ENCODE measurements at places on chromosomes 5 and 9. TPM values are rescaled to one million over a fixed set of nuclear protein-coding genes. Genes with fewer than 3 reads are reported as not detected.

The IL7R gene
- total RNA-seq: 2.1 TPM

The C5orf58 gene
- not detected for total RNA-seq

The MED22 gene
- total RNA-seq: 6.2 TPM

The IL17B gene
- not detected for total RNA-seq

The CCDC152 gene
- 0.55 TPM for total RNA-seq

The ABLIM3 gene
- 2.3 TPM for total RNA-seq

The BARX1 gene
- 1.1 TPM for total RNA-seq

GRCh38 chr5:172827841-172828240 is 6.2 kb upstream of the ERGIC1 start:
- DNase-seq: no peak
- H3K27ac ChIP-seq: no peak overlapping the region
- H3K4me1 ChIP-seq: no peaks in the 10 kb centered on the region
- H3K27me3 ChIP-seq: no peaks in the 10 kb centered on the region
- no peaks in the 10 kb centered on the region for H3K36me3 ChIP-seq

DNA sequence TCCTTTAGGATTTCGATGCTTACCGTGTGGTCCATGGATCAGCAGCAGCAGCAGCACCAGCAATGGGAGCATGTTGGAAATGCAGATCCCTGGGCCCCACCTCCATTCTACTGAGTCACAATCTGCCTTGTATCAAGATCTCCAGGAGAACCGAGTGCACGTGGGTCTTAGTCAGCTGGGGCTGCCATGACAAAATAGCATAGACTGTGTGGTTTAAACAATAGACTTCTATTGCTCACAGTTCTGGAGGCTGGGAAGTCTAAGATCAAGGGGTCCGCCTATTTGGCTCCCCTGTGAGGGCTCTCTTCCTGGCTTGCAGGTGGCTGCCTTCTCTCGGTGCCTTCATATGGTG is 1.3 kb upstream of the PROP1 start:
- no peak for DNase-seq
- no peak overlapping the region for H3K27ac ChIP-seq
- no peaks in the 10 kb centered on the region for H3K4me1 ChIP-seq
- no peaks in the 10 kb centered on the region for H3K36me3 ChIP-seq

GRCh38 chr5:143085319-143085917 is 315.2 kb downstream of the ARHGAP26 start:
- no peaks in the 10 kb centered on the region for H3K36me3 ChIP-seq
- no peaks in the 10 kb centered on the region for H3K4me1 ChIP-seq

DNA sequence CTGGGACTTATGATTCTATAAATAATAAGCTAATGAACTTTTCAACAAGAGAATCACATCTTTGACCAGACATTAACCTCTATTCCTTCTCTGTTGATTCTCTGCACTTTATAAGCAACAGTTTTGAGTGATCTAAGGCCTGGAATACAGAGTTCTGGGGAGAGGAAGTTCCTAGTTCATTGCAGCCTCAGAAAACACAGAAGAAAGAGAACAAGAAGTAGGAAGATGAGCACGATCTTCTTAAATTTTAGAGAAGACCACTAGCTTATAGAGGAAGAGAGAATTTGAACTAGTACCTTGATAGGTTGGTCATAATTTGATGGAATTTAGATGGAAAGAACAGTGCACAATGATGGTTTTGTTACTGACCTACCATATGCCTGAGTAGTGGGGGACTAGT is 8.5 kb upstream of the C9orf72 start:
- H3K27me3 ChIP-seq: no peaks in the 10 kb centered on the region
- H3K27ac ChIP-seq: no peak overlapping the region
- H3K4me1 ChIP-seq: no peaks in the 10 kb centered on the region
- no peaks in the 10 kb centered on the region for H3K36me3 ChIP-seq
- DNase-seq: no peak
- H3K4me3 ChIP-seq: no peak overlapping the region

DNA sequence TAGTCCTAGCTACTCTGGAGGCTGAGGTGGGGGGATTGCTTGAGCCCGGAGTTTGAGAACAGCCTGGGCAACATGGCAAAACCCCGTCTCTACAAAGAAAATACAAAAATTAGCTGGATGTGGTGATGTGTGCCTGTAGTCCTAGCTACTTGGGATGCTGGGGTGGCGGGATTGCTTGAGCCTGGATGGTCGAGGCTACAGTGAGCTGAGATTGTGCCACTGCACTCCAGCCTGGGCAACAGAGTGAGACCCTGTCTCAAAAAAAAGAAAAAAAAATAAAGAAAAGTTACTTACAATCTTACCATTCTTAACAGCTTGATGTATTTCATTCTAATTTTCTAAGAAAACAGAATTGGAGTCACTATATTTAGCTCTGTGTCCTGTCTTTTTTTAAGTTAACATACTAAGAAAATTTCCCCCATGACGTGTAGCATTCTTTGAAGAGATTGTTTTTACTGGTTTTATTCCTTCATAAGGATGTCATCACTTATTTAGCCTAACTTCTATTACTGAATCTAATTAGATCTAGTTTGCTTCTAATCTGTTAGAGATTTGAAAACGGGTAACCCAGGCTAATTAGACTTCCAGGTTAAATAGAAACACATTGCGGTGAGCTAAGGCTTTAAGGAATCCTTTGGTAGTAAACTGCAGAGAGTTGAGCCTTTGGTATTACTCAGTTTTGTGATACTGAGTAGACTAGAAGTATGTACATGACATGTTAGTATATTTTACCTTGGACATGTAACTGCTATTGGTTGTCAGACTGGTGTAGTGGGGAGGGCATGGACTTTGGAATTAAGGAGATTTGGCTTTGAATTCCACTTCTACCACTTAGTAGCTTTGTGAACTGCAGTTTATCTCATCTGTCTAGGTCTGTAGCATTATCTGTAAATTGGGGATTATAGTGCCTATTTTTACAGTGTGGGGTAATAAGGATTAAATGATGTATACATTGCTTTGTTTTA is 24.0 kb downstream of the HSPA4 start:
- no peak for DNase-seq
- H3K36me3 ChIP-seq: no peaks in the 10 kb centered on the region
- no peaks in the 10 kb centered on the region for H3K4me1 ChIP-seq
- H3K27me3 ChIP-seq: no peaks in the 10 kb centered on the region
- H3K4me3 ChIP-seq: no peak overlapping the region
- H3K27ac ChIP-seq: no peak overlapping the region

- no peak overlapping the region for H3K27ac ChIP-seq
- no peak for DNase-seq
- H3K4me1 ChIP-seq: no peaks in the 10 kb centered on the region
- H3K4me3 ChIP-seq: no peak overlapping the region
- no peaks in the 10 kb centered on the region for H3K36me3 ChIP-seq
Observed at GRCh38 chr5:35058374-35058788, 10.6 kb upstream of the AGXT2 start.

DNA sequence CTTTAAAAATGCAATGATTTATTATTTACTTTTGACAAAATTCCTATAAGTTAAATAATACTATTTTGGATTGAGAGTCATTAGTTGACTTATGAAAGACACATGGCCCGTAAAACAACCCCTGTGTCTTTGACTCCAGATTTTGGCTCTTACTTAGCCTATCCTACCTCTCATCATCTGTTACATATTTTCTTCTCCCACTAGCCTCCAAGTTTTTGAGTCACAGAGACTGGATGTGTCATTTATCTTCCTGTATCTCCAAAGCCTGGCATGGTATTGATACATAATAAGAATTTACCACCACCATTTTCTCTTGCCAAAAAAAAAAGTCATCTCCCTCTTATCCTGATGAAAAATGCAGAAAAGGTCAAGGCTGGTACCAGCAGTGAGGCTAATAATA is 99.9 kb downstream of the GABRB2 start:
- no peak overlapping the region for H3K27ac ChIP-seq
- H3K4me3 ChIP-seq: no peak overlapping the region
- H3K27me3 ChIP-seq: no peaks in the 10 kb centered on the region
- DNase-seq: no peak
- no peaks in the 10 kb centered on the region for H3K4me1 ChIP-seq

- no peaks in the 10 kb centered on the region for H3K27me3 ChIP-seq
- no peaks in the 10 kb centered on the region for H3K36me3 ChIP-seq
- H3K27ac ChIP-seq: no peak overlapping the region
- H3K4me3 ChIP-seq: no peak overlapping the region
- no peaks in the 10 kb centered on the region for H3K4me1 ChIP-seq
- DNase-seq: no peak
Observed at GRCh38 chr5:32449262-32449661, 4.7 kb upstream of the ZFR start.

- H3K27ac ChIP-seq: no peak overlapping the region
- no peak for DNase-seq
- no peaks in the 10 kb centered on the region for H3K4me1 ChIP-seq
- H3K36me3 ChIP-seq: no peaks in the 10 kb centered on the region
Observed at GRCh38 chr9:72427801-72428200, 62.8 kb upstream of the ZFAND5 start.

Measured in pancreas (tissue), 10 donors.